Foreskin fibroblast (primary cell): ENCODE measurements at places on chromosomes 7 and 10.
A peak's percentile ranks its signal among the peaks of the same experiment; 100 is the strongest.

GRCh38 chr10:110069502-110069982 lies 61.8 kb downstream of the ADD3 start:
- no peak for DNase-seq

GRCh38 chr7:151110941-151111645 lies 24.8 kb downstream of the AGAP3 start:
- peak; percentile 61 for DNase-seq

GRCh38 chr10:28282336-28282735 lies 20.5 kb downstream of the MPP7 start:
- no peak for DNase-seq

DNA sequence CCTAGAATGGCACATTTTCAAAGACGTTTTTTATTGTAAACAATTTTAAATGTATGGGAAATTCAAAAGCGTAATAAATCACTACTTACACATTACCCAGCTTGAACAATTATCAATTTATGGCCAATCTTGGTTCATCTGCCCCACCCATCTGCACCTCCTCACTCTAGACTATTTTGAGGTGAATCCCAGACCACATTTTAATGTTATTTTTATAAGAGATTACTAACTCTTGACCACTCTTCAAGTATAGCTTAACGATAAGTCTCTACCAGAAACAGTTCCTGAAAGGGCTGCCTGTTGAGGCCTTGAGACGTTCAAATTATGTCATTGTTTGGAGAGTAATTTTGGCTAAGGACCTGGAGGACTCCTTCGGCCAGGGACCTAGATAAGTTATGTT lies 33.2 kb downstream of the ECHDC3 start:
- DNase-seq: no peak

- no peak for DNase-seq
Observed at GRCh38 chr7:42457663-42458062, 220.7 kb upstream of the GLI3 start.

DNA sequence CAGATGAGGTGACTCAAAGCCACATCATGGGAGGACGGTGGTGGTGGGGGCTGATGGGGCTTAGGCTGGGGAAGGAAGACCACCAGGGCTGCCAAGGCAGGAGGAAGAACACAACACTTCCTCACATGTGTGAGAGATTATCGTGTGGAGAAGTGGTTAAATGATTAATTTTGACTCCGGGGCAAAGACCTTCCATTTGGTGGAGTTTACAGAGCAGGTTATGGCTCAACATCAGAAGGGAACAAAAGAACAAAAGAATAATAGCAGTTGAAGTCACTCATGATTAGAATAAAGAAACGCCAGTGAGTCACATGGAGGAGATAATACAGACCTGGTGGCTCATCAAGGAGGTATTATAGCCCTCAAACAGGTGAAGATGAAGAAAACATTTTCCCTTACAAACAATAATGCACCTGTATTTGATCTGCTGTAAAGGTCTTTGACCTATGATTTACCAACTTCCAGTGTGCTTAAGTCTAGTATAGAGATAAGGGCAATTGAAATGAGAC lies 170.1 kb downstream of the PKD1L1 start:
- DNase-seq: peak; percentile 54

- DNase-seq: no peak
Observed at GRCh38 chr10:117741524-117741923, 199.0 kb downstream of the EMX2 start.

- DNase-seq: no peak
Observed at GRCh38 chr7:82423446-82423845, 20.1 kb downstream of the CACNA2D1 start.

DNA sequence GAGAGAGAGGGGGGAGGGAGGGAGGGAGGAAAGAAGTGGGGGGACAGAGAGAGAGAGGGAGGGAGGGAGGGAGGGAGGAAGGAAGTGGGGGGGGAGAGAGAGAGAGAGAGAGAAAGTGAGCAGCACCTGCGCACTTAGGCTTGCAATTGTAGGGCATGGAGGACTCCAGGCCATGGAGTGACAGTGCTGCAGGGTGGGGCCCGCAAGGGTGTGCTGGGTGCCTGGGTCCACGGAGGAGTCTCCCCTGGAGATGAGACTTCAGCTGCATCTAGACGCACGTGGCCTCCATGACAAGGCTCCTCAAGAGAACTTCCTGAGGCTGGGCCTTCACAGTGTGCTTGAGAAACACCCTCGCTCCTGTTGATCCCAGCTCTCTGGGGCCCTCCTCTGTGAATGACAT lies 44.5 kb downstream of the CLRN3 start:
- no peak for DNase-seq

GRCh38 chr7:16840094-16840493 lies 35.3 kb upstream of the AGR2 start:
- no peak for DNase-seq

DNA sequence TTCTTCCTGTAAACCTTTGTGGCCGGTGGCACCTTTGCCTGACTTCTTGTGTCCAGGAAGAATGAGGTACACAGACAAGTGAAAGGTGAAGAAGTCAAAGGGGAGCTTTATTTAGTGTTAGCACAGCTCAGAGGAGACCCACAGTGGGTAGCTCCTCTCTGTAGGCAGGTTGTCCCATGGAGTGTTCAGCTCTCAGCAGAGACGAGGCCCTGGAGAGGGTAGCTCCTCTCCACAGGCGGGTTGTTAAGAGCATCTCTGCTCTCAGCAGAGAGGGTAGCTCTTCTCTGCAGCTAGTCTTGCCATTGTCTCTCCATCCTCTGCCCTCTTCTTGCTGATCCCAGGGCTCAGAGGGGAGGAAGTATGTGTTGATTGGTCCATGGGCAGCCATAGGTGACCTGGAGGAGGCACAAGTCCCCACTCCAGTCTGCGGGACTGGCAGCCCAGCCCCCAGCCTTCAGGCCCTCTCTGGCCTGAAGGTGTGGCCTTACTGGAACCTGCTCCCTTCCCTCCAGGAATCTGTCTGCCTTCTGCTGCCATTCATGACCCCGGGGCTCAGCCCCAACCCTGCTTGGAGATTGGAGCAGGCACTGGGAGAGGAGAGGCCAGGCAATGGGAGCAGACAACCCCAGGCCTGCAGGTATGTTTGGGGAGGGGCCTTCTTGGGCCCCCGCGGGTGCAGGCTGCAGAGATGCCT lies 24.5 kb downstream of the HHEX start:
- no peak for DNase-seq

- DNase-seq: no peak
Observed at GRCh38 chr10:100575585-100576281, 40.0 kb downstream of the HIF1AN start.

- DNase-seq: peak; percentile 71
Observed at GRCh38 chr7:101163279-101164070, 1.9 kb downstream of the VGF start.
